Activated CD4-positive, alpha-beta T cell treated with anti-CD3 and anti-CD28 coated beads for 24 hours (primary cell): ENCODE measurements at places on chromosomes 13 and 19.

GRCh38 chr19:36265064-36265463, 50.2 kb downstream of the ZNF146 start:
- no peak for DNase-seq

DNA sequence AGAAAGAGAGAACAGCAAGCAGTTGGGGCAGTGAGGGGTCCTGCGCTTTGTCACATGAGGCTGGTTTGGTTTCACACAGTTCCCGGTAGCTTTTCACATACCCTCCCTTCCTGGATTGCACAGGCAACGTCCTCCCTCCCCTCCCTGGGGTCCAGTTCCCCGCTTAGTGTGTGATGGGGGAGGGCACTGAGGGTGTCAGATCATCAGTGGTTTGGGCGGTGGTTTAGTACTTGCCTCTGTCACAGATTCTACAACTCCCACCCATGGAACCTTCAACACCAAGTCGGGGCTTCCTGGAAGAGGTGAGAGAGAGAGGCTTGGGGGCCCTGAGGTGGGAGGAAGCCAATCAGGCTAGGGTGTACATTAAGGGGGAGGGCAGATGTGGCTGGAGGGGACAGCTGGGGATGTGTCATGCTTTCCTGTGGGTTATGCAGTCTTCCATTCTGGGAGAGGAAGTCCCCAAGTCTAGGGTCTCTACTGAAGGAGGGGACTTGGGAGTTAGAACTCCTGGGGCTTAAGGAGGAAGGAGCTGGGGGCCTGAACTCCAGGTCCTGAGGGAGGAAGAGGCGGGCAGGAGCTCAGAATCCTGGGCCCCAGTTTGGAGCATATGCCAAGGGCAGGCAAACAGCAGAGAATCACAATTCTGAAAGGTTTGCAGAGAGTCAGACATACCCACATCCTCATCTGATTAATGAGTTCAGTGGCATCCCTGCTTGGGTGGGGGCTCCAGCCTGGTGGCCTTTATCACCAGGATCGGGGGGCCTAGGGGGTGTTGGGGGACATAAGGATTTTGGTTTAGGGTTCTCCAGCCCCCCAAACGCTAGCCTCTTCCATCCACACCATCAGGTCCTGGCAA, at the start of gene NKG7:
Gene NKG7 (minus strand): TSS at position 6 of the 856 bp plus-strand sequence. CDS start 119 bp downstream, outside the sequence.
- DNase-seq, result peak; percentile 64

DNA sequence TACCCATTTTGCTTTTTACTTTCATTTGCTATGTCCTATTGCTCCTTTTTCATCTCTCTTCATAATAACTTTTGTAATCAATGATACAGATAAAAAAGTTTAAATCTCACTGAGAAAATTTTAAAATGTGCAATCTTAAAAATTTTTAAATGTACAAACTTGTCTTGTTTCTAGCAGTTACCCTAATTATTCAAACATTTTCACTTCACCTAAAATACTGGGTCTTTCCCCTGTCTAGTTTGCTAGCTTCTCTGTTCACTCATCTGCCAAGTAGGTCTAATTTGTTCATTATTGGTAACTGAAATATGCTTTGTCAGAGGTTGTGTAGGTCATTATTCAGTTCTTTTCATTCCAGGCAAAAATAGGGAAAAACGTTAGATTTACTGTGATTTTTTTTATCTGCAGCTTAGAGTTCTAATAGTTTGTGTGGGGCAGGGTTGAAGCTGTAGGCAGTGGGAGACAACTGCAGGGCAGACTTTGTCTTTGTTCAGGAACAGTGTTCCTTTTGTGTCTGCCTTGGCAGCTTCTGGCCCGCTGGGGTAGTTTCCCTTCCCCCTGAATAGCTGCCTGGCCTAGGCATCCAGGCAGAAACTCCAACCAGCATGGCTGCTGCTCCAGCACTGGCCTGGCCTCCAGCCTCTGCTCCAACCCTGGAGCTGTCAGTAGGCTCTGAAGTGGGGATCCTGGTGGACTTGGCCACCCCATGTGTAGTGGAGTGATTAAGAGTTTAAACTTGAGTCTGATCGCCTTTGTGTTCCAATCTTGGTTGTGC, 48.5 kb downstream of the WDFY2 start:
- DNase-seq, result no peak

DNA sequence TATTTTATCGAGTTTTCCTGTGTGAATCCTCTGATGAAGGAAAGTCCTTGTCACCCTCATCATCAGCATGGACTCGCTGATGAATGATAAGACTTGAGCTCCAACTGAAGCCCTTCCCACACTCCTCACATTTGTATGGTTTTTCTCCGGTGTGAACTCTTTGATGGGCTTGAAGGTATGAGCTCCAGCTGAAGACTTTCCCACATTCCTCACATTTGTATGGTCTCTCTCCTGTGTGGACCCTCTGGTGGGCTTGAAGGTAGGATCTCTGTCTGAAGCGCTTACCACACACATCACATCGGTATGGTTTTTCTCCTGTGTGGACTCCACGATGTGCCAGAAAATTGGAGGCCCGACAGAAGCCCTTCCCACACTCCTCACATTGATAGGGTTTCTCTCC, 21.7 kb downstream of the ZNF45 start:
- no peak for DNase-seq

GRCh38 chr13:111900390-111901131, 166.4 kb upstream of the SOX1 start:
- DNase-seq, result no peak

- no peak for DNase-seq
These were observed 72.5 kb upstream of the MRI1 start for GRCh38 chr19:13691569-13692435.

DNA sequence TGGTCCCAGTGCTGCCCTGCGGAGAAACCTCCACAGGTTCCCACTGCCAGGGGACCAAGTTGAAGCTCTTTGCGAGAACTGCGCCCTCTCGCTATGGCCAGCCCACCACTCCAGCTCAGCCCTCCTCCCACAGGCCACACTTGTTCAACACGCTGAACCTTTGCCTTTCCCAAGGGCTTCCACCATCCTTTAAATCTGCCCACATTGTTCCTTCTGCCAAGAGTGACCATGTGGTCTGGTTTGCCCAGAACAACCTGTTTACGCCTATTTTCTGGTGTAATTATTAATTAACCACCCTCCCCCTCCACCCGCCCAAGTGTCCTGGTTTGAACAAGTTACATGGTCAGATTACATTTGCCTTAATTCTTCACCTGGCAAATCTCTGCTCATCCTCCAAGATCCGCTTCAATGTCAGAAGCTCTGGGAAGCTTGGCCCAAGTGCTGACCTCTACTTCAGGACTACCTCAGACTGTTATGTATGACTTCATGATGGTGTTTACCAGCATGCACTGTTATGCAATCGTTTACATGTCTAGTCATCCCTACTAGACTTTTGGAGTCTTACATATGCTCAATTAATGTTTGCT, 12.0 kb upstream of the USP12 start:
- DNase-seq, result no peak

DNA sequence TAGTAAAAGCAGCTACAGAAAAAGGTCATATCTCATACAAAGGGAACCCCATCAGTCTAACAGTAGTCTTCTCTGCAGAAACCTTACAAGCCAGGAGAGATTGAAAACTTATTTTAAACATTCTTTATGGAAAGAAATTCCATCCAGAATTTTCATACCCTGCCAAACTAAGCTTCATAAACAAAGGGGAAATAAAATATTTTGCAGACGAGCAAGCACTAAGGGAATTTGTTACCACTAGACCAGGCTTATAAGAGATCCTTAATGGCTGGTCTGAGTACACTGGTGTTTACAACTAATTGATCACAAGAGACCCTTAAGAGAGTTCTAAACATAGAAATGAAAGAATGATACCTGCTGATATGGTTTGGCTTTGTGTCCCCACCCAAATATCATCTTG, 128.6 kb upstream of the TNFSF11 start:
- DNase-seq, result no peak

- peak; percentile 46 for DNase-seq
These were observed 5.9 kb downstream of the BORCS8 start for GRCh38 chr19:19185853-19186740.

- no peak for DNase-seq
These were observed 63.7 kb upstream of the TPM4 start for GRCh38 chr19:16012552-16012951.

DNA sequence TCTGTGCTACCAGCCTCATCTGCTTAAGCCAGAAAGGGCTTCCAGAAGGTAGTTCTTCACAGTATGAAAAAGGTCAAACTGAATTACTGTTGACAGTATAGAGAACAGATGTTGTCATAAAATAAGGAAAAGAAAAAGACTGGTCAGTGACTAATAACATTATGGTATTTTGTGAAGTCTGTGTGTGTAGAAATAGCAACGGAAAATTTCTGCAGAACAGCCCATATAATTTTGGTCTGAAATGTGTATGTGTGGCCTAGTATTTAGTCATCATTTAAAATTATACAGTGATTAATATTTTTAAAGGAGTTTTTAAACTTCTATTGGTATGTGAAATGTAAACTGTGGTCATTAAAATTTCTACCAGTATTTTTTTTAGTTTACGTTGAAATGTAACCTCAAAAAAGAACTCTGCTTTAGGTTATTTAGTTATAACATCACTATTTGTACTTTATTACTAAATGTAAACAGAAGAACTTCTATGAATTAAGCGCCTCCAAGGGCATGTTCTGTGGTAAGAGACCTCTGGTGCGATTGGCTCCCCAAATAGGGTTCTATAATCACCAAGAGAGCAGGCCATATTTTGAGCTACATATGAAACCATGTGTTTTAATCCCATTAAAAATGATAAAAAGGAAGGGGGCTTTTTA, 3.3 kb upstream of the GPR183 start:
- DNase-seq, result no peak

DNA sequence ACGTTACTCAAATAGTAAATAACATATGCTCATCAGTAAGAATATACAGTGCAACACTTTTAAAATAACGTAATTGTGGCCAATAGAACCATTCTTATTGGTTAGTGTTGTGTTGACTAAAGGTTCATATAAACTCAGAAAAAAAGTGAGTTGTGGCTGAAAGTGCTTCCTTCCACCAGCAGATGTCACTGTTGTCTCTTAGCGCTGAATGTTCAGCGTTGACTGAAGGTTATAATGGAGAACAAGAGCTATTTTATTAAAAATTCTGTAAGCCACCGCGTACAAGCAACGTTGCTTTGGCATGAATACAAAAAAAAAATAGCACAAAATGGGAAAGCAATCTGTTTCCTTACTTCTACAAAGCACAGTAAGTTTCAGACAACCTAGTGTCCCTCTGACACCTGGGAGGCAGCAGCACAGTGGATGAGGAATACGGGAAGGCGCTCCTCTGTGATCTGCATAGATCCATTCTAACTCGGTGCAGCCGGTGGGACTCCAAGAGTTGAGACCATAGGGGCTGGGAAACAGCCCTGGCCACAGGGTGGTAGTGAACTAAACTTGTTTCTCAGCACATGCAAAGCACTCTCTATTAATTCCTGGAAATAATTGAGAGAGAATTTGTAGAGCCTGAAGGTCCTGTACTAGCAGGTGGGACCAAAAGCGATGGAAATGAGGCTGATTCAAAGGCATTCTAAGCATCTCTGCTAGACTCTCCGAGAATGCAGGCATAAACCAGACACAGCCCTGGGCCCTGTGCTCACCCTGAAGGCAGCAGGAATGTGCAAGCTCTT, 23.9 kb upstream of the OXGR1 start:
- DNase-seq, result peak; percentile 19

- DNase-seq, result no peak
These were observed at the start of gene SLC1A6 for GRCh38 chr19:14979476-14980255. TSS of gene SLC1A6 (minus strand) at chr19:14979864. CDS start at chr19:14972910, 6,954 bp downstream.

- DNase-seq, result no peak
These were observed 4.6 kb upstream of the ZNF845 start for GRCh38 chr19:53328967-53329366.

GRCh38 chr13:27915301-27916207, 4.2 kb upstream of the PDX1 start:
- no peak for DNase-seq

DNA sequence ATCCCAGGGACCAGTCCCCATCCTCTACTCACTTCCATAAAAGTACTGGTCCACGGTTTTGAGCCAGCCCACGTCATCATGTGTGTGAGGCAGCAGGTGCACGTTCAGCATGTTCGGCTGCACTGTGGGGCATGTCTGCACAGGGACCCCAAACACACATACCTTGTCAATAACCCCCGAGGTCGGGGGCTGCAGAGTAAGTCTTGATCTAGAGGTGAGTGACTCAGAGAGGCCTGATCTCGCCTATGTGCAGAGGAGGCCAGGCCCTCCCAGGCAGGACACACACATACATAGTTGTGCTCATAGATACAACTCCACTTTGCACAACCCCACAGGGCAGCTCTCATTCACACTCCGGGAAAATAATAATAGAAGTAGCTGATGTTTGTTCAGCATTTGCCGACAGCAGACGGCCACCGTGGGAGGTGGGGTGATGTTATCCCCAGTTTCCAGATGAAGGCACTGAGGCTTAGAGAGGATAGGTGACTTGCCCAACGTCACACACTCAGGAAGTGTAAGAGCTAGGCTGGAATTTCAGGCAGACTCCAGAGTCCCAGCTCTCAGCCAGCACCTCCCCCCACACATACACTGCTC, 774 bp downstream of the MAN2B1 start:
- no peak for DNase-seq

DNA sequence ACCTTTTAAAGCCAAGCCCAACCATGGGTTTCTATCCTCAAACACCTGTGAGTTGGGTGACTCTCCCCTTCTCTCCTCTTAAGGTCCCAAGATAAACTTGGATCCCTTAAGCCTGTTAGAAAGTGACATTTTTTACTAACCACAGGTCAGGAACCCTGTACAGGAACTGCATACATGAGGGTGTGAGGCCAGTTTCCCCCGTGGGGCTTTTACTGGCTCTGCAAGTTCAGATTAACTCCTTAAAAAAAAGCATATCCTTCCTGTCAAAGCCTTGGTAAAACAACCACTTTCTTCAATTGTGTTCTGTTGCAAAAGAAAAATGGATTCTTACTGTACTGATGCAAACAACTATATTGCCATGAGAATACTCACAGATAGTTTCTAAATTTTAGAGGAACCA, 2638.7 kb upstream of the PCDH20 start:
- DNase-seq, result no peak

DNA sequence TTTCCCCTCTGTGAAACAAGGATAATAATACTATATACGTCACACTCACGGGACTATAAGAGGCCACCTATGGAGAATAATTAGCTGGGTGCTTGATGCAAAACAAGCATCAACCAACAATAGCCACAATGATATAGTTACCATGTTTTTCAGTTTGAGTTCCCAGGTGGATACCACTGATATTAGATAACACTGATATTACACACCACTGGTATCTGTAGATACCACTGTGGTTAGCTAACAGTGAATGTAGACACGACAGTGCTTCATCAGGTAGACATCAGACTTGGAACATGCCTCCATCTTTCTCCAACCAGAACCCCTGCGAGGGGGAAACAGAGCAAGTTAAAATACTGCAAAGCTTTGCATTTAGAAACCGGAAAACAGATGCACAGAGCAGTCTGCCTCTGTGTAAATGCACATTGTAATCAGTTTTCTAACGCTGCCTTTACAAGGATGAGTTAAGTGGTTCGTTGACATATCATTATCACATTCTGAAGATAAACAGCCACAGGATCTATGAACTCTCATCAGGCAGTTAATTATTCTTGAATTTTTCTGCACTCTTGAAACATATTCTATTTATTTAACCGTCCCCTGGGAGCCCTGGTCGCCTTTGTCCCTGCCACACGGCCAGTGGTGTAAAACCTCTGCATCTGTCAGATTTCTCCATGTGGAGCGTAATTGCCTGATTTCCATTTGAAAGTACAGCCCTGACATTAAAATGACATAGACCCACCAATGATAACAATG, 80.7 kb downstream of the RNASEH2B start:
- no peak for DNase-seq

- no peak for DNase-seq
These were observed 50.7 kb upstream of the USP29 start for GRCh38 chr19:57068921-57069697.

- no peak for DNase-seq
These were observed 28.6 kb downstream of the ALOX5AP start for GRCh38 chr13:30763786-30764413.

- no peak for DNase-seq
These were observed 31.2 kb downstream of the MPHOSPH8 start for GRCh38 chr13:19664481-19665230.
